BE2C (cell line): ENCODE measurements at places on chromosomes 1 and 21.
A peak's percentile ranks its signal among the peaks of the same experiment; 100 is the strongest.

GRCh38 chr1:197024460-197024859 is 42.6 kb downstream of the F13B start:
- DNase-seq, result no peak

DNA sequence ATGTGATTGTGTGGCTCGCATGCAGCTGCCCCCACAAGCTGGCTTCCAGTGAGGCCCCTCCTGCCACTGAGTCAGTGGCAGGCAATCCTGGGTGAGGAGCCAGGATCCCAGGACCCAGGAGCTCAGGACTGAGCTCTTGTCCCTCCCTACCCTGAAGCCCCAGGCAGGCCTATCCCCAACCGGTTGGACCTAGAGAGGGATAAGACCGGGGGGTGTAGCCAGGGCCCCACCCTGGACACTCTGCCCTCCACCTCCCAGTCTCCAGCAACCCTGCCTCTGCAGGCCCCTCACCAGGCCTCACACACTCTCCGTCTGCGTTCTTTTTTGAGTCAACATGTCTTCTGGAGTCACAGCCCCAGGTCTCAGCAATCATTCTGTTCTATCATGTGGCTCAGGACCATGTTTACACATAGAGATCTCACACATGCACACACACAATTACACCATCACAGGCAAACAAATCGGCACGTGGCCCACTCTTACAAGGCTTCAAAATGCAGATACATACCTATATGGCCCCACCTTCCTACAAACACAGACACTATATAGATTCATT is 2.6 kb downstream of the VSIG8 start:
- no peak for DNase-seq

DNA sequence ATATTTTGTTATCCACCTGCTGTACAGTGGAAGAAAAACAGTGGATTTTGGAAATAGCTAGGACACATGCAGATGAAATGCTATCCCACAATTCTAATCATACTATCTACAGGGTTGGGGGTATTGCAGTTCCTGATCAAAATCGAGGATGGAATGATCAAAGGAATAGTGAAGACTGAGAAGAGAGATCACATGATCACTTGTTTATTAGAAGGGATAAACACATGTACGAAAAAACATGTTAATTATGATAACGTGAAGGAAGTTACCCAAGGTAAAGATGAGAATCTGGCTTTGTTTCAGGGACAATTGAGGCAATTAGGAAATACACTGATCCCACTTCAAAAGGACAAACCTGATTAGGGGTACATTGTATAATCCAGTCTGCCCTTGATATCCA is 8.8 kb upstream of the NENF start:
- no peak for DNase-seq

DNA sequence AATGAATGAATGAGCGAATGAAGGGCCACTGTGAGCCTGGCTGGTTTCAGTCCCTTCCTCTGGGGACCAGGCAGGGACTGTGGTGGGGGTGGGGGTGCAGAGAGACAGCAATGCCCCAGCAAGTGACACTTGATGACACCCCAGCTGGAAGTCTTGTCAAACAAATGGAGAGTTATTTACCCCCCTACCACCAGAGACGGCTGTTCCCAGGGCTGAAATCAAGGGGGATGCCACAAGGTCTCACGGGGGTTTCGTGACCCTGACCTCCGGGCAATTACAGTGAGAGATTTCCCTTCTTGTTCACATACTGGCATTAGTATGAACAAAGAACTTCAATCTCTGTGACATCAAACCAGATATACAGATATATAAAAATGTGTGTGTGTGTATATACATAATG is 34.0 kb upstream of the LMO4 start:
- no peak for DNase-seq

DNA sequence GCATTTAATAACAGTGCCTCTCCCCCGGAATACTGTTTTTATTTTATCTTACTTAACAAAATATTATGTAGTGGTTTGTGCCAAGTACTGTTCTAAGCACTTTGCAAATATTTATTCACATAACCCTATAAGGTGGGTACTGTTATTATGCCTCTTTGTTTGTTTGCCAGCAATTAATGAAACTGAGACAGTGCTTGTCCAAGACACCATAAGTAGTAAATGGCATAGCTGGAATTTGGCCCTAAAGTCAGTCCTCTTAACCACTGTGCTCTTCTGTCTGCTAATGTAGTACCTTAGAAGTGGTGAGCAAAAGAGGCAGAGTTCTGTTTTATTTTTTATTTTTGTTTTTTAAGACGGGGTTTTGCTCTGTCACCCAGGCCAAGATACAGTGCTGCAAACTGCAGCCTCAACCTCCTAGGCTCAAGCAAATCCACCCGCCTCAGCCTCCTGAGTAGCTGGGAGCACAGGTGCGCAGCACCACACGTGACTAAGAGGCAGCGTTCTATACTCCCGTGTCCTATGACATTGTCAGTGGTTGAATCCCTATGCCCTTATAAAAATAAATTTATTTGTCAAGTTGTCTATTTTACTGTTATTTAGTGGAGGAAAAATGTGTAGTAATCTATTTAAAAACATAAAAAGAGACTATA is 165.8 kb downstream of the CLEC20A start:
- DNase-seq, result no peak

DNA sequence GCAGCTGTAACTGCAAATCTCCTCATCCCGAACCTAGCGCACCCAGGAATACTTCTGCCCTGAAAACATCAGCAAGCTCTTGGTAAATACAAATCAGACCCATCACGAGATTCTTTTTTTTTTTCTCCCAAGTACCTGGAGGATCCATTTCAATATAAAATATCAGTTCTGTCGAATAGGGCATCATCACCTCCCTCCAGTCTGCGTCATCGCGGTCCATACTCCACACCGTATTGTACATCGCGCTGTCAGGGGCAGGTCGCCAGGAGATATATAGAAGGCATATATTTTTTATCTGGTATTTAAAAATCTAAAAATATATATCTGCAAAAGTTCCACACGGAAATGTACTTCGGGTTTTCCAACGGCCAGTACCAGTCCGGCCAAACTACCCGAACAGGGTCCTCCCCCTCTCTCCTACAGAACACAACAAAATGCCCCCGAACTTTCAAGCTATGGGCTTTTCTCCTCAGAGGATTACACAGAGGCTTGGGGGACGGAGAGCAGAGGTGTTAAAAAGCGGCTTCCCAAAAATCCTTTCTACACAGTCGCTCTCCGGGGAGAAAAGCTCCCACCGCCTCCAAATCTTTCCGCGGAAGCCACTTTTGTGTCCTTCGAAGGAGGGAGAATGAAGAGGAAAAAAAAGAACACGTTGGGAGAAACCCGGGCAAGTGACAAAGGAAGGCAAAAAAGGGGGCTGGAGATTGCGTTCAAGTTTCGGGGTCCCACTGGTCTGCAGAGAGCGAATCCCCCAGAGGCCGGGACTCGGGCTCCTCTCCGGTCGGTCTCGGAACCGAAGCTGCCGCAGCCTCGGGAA is 509 bp downstream of the PIK3R3 start:
- DNase-seq, result peak; percentile 23

GRCh38 chr1:225523263-225523950 is 95.6 kb upstream of the LBR start:
- DNase-seq, result no peak

- DNase-seq, result no peak
These were observed 99.8 kb downstream of the PATJ start for GRCh38 chr1:61842036-61842435.

DNA sequence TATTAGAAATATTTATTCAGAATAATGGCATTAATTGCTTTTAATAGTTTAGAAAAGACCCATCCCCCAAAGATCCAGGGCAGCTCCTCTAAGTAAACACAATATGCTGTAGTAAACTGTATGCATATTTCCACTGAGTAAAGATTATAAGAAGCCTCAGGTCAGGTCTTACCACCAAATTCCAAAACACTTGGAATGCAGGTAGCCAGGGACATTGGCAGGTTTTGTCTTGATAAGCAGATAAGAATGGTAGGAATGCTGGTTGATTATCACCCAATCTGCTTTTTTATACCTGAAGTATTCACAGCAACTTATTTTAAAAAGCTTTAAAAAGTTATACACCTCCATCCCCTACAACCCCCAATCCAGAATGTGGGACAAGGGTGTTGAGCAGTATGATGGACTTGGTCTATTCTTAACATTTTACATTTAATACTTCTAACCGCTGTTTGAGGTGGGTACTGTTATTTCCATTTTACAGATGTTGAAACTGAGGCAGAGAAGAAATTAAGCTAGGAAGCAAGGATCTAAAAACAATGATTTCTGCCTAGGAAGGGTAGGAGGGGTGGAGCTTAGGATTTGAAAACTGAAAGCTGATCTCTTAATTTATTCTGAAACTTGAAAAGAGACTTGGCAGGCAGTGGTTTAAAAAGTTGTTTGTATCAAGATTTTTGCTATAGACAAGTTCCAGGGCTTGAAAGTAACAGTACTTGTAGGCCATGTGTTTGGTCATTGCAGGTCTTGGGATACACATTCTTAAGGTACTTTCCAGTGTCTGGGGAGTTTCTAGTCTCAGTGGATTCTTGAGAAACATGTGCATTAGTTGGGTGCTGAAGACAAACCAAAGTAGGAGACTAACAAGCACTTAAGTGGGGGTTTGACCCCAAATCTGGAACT is 15.6 kb upstream of the THEM4 start:
- no peak for DNase-seq

- DNase-seq, result no peak
These were observed 24.9 kb downstream of the VANGL1 start for GRCh38 chr1:115666702-115667101.

DNA sequence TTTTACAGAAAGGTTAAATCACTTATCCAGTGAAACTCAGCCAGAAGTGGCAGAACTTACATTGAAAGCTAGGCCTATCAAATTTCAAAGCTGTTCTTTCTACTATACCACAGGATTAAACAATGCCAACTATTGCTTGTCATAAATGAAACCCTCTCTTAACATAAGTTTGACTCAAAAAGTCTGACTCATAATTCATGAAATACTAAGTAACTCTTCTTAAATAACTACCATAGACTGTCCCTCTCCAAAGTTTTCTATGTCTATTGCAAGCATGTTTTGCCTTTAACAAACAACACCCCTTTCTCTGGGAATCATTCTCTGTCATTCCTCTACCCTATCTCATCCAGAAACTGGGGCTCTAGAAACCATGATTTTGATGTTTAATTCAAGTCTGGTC is 109.5 kb upstream of the UBE2U start:
- no peak for DNase-seq

GRCh38 chr1:108886292-108886691 is 9.5 kb downstream of the GPSM2 start:
- DNase-seq, result no peak

DNA sequence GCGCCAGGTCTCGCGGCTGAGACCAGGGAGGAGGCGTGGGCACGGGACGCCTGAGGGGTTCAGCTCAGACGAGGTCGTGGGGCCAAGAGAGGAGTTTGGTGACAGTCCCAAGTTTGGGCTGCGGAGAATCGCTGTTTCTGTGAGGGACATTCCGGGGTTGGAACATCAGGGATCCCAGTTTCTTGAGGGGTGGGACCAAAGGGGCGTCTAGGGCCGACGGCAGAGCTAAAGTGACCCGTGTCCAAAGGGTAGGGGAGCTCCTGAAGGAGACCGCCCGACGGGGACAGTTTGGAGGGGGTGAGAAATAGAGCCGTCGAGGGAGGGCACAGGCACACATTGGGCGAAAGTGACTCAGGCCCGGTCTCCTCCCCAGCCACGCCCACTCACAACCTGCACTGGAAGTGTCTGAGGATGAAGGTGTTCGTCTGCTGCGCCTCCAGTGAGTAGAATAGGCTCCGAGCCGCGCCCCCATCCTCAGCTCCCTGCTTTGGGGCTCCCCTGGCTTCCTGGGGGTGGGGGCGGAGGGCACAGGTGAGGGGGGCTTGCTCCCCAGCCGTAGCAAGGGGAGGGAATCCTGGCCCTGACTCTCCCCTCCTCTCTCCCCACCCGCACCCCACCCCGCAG is 7.0 kb downstream of the EFNA3 start:
- no peak for DNase-seq

GRCh38 chr1:241992734-241993133 is 6.2 kb downstream of the MAP1LC3C start:
- DNase-seq, result no peak

DNA sequence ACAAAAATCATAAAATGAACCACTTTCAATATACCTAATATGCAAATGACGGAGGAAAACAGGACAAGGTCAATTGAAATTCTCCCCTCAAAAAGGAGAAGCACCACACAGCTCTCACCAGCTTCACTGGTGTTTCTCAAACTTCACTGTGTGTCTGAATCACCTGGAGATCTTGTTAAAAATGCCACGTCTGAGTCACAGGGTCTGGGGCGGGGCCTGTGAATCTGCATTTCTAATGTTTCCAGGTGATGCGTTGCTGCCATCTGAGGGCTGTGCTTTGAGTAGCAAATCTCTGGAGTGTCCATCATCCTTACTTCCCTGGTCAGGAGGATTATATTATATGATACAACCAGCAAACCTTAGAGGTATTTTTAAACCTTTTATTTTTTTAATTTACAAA is 9.0 kb downstream of the CLDN19 start:
- DNase-seq, result no peak

- no peak for DNase-seq
These were observed 4.8 kb downstream of the RCAN3 start for GRCh38 chr1:24507405-24507804.
